T-helper 1 cell (primary cell): ENCODE measurements at places on chromosomes 12 and 14.

DNA sequence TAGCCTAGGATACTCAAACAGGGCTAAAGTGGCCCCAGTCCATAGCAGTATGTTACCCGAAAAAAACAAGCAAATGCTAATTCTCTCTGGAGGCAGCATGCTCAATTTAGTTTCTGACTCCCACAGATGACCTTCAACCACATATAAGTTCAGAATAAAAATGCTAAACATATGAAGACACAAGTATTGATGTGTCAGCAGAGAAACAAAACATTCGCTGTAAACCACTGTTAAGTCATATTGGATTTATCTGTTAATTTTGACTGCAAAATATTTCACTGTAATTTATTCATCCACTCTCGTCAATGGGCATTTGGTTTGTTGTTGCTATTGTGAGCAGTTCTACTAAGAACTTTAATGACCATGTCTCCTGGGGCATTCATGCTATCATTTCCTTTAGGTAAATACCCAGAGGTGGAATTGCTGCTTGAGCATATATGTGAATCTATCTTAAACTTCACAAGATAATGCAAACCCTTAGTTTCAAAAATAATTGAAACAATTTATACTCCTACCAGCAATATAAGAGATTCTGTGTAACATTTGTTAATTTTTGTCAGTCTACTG lies 36.5 kb downstream of the WBP11 start:
- no peak for DNase-seq

DNA sequence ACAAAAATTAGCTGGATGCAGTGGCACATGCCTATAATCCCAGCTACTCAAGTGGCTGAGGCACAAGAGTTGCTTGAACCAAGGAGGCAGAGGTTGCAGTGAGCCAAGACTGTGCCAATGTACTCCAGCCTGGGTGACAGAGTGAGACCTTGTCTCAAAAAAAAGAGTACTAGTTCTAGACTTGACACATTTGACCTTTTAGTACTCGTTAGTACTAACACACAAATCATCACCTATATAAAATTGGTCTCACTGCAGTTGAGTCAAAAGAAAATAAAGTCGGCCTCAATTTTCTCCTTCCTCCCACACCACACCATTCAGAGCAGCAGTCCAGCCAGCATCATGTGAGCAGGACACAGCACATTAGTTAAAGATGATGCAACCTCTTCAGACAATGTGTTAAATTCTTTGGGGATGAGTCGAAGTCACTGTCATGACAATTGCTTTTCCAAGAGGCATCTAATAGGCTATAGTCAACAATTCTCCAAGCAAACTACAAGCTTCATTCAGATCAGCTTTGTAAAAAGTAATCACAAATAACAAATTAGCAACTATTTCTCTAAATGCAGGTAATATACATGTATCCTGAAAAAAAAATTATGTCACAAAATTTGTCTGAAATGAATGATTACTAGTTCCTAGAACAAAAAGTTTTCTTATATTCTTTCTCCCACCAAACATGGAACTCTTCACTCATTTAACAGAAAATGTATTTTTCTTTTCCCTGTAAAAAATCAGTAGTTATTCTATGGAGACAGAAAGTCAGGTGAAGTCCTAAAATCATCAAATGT lies 55.6 kb downstream of the CLIP1 start:
- no peak for DNase-seq

GRCh38 chr14:75439989-75440388 lies 12.2 kb downstream of the JDP2 start:
- no peak for DNase-seq

DNA sequence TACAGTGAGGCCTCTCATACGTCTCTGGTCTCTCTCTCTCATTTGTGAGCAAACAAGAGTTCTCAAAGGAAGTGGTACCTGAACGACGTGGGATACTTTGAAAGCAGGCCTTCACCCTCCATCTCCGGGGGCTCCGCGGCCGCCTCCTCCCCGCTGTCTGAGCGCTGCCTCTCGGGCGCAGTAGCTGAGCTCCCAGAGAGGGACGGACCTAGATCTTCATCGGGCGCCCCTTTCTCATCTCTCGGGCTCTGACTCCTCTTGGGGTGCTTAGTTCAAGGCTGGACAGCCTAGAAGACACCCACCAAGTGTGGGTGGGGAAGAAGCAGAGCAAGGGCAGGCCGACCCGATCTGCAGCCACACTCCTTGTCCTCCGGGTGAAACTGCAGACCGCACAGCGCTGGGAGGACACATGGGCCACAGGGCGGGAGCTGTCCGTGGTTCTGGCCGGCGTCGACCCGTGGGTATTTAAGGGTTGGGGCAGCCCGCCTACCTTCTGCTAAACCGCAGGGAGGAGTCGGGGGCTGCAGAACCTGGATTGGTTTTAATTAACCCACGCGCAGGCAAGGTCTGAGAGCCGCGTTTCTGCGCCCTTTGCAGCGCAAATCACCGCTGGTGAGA lies 92.7 kb downstream of the PAH start:
- DNase-seq = no peak

DNA sequence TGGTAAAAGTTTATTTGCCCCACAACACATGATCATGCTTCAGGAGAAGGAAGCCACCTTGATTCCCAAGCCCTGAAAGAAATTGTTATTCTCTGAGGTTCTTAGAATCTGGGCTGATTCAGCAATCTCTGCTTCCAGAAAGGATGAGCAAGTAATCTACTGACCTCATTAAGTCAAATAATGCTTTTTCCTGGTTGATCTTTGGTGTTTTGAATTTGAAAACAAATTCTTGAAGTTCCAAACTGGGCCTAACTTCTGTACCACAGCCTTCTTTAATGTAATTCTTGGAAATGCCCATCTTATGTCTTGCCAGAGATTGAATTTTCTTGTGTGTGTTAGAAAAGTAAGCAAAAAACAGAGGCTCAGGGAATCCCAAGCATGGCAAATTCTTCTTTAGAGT lies 319.2 kb upstream of the DDHD1 start:
- DNase-seq = no peak

- DNase-seq = no peak
Measured at GRCh38 chr12:124904306-124905098, 9.9 kb downstream of the UBC start.

GRCh38 chr12:72432037-72432604 lies 160.0 kb downstream of the TRHDE start:
- DNase-seq = no peak

- DNase-seq = no peak
Measured at GRCh38 chr14:21108791-21109190, 7.9 kb downstream of the TMEM253 start.

DNA sequence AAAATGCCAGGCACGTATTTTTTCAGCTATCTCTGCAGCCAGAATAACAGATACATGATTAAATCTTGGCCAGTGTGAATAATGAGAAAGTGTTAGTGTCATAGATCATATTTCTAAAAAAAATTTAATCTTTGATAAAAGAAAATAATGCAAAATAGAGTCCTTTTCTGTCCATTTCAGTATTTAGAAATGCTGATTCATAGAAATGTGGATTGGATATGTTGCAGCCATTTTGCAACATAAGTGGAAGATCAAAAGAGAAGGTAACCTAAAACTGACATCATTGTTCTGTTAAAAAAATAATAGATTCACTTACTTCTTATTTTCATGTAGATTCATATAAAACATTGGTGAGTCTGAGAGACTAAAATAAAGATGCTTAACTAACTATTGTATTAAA lies 1010.3 kb downstream of the LRFN5 start:
- DNase-seq = no peak

DNA sequence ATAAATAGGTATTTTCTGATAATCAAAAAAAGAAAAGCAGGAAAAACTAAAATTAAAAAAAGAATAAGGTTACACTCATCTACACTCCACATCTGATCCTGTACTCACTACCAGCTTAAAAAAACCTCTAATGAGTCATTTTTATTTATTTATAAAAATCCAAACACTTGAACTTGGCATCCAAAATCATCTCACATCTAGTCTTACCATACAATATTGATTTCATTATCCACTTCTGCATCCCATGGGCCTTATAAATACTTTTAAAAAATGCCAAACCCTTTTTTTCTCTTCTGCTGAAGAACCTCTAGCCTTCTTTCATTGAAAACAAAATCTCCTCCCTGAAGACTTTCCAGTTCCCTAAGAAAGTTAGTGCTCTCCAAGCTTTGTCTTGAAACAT lies 109.7 kb downstream of the TMTC3 start:
- no peak for DNase-seq

- DNase-seq = no peak
Measured at GRCh38 chr12:111467857-111468241, 62.1 kb downstream of the SH2B3 start.

GRCh38 chr12:63822352-63822751 lies 22.1 kb upstream of the SRGAP1 start:
- DNase-seq = no peak

GRCh38 chr12:65566751-65567150 lies 257.5 kb upstream of the HMGA2 start:
- DNase-seq = no peak

DNA sequence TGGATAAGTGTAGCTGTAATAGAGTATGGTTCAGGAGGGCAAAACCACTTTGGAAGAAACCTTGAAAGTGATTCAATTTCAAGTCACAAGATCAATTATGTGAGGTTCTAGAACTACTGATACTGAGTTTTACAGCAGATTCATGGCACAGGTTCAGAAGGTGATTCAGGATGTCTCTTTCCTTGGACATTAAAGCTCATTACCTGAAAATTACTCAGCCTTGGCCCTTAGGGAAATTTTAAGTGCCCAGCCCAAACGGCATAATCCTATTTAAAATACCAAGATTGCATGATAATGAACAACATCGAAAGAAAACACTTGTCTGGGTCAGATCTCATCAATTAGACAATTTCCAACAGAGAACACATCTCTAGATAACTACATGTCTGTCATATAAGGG lies 70.2 kb upstream of the SLC38A2 start:
- DNase-seq = no peak

DNA sequence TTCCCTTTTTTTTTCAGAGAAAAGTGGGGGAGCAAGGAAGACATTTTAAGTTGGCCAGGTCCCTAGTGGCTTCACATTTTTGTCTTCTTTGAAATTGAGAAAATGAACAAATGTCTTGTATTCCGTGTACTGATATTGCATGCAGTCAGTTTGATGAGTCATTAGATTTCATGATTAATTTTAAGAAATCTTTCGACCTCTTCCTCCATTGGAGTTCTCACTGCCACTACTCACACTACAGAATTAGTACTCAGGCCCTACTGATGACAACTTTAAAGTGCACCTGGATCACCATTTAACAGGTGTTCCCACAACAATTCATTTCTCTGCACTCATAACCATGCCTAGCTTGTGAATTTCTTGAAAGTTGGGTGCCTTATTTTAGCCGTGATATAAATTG lies 50.5 kb downstream of the SAMD4A start:
- no peak for DNase-seq

DNA sequence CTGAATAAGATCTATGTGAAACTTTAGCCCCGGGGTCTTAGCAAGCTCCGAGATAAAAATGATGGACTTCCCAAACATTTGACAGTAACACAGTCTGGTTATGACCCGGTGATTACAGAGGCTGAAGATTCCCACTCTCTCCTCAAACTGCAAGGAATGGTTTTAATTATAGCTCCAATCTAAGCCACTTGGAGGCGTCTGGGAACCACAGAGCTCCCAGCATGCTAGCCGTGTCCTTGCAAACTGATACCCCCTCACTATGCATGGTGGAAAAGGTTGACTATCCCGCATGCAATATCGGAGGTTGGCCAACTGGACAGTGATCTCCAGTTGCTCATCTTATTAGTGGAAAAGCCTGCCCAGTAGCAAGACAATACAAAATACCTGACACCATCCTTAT lies 76.5 kb upstream of the GRIN2B start:
- no peak for DNase-seq

- DNase-seq = no peak
Measured at GRCh38 chr14:38605193-38606114, 349.6 kb upstream of the CLEC14A start.

DNA sequence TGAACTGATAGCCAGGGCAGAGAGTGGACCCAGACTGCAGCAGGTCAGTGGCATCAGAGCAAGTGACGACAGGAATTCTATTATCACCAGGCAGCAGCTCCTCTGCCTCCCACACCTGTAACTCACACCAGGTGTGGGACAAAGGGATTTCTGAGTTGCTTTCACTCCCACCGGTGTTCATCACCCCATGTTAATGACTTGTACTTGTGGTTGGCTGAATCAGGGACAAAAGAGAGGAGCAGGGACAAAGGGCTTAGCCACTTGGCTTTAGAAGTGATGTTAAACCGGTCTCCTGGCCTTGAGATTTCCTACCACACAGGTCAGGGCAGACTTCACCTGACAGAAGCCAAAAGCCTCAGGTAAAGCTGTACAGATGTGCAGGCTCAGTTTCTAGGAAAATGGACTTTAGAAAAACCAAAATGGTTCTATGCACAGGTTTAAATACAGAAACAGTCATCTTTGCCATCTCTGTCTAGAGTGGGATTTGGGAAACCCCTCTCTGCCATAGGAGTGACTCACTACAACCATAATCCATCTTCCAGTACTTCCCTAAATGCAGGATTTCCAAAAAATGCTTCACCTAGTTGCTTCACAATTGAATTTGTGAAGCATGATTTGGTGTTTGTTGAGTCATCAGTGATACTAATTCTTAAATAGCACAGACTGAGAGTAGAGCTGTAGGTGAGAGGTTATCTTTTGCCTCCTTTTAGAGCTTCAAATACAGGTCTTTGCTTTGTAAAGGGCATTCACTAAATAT lies 158.5 kb downstream of the PRKCH start:
- no peak for DNase-seq

DNA sequence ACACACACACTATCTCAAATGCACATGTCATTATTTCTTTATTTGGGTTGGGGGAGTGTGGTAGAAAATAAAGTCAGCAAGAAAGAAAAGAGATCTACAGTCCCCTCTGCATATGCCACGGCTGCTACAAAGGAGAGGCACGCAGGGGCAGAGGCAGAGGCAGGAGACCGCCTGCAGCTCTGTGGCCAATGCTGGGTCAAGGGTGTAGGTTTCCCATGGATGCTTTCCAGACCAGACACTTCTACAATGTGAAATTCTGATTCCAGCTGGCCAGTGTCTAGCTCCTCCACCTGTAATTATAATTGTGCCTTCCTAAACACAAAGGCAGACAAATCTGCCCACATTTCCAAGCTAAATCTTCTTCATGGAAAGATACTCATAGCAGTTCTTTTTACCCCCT lies 19.2 kb downstream of the VPS37B start:
- DNase-seq = no peak

DNA sequence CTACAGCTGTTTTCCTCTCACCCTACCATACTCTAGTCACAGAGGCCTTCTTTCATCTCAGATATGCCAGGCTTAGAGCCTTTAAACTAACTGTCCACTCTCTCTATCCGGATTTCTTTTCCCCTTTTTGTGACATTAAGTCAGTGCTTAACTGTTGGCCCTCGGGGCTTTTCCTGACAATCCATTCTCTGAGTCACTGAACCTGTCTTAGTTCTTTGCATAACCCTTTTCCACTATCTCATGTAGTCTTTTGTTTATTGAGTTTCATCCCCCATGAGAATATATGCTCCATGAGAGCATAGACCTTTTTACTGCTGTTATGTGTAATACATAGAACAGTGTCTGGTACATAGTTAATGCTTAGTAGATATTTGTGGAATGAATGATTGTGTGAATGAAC lies 68.7 kb downstream of the PLEKHA5 start:
- DNase-seq = no peak

GRCh38 chr12:6570264-6570887 lies 2.3 kb upstream of the NOP2 start:
- DNase-seq = no peak
